Progenitor cell of endocrine pancreas (in vitro differentiated cells): ENCODE measurements at places on chromosomes 3 and 15.
A peak's percentile ranks its signal among the peaks of the same experiment; 100 is the strongest.

DNA sequence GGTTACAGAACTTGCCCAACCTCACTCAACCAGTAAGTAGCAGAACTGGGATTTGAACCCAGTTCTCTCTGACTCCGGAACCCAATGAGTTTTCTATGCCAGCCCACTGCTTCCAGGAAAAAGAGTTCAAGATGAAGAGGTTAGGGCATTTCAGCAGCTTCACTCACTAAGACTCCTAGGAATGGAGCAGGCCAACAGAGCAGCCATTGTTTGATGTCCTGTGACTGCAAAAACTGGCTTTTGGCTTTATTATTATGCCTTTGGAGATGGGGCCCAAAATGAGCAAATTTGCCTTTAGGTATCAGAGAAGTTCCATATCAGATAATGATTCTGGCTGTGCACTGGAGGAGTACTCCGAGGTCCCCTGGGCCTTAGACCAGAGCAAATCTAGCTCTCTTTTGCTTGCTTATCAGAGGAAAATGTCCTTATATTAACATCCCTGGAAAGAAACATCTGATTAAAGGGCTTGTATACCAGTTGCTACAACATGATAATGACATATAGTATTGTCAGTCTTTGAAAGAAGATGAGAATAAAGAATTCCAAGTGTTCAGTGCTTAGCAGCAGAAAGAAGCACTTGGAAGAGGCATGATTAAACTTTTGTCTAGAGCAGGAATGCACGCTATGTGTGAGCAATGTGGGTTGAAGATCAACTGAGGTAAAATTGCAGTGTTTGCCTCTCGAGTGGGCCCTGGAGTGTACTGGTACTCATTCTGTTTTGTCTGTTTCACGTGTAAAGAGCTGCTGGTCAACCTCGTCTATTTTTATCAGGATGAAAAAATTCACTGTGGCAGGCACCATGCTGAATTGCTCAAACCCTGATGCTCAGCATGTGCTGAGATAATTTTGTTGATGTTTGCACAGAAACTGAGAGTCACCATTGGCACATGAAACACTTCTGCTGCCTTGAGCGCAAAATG, 21.8 kb upstream of the KLHL24 start:
- DNase-seq, result no peak

DNA sequence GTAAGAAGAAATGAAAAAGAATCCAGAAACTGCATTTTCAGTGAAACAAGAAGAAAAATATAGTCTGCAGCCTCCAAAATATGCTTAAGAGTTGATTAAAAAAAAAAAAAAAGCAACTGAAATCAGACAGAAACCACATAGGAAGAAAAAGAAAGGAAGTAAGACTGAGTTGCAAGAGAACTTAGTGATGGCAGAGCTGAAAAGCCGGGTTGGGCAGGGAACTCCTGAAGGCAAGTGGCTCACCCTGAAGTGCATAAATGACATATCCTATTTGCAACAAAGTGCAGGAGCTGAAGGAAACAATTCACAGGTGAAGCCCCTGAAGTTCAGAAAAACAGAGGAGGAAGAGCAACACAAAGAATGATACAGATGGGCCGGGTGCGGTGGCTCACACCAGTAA, 108.8 kb upstream of the SLC25A36 start:
- no peak for DNase-seq

DNA sequence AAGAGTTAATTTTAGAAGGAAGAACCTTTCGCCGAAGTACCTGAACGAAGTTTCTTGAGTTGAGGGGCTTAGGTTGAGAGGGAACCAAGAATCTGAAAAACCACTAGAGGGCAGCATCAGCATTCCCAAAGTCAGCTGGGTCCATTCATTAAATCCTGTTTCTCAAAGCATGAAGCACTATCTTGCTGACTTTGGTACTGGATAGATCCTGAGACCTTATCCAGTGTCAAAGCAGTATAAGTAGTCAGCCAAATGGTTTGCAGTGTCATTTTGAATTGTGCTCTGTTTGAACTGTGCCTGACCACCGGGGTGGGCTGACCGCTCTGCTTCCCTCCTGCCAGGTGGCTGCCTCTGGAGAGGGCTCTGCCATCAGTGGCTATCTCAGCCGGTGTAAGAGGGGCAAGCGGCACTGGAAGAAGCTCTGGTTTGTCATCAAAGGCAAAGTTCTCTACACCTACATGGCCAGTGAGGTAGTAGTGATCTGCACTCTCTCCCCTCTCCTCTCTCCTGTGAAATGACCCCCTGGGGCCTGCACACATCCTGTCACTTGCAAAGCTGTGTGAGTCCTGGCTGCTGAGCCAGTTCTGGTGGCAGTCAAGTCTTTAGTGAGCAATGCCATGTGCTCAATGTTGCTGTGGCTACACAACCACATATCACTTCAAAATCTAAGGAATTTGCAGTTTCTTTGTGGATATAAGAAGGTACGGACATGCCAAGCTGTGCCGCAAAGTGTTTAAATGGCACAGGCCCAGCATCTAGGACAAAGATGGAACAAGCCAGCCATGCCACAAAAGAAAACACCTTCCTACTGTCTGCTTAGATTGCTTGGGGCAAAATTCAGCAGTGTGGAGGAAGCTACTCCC, 21.4 kb upstream of the NR2C2 start:
- no peak for DNase-seq

DNA sequence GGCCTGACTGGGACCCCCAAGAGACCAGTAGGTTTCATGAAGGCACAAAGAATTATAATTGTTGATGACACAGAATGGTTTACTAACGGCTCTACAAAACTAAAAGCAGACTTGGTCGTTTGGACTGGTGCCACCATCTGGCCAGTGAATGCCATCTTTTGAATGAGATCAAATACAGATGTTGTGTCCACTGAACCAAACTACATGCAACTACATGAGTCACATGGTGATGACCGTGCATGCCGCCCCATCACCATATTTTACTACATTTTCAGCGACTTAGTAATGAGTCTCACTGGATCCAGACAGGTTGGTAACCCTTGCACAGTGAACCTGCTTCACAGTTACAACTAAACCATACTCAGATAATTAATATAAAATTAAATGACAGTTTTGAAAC, 803.3 kb downstream of the DIPK2A start:
- no peak for DNase-seq

- DNase-seq, result peak; percentile 76
These were observed 53.2 kb downstream of the LHFPL4 start for GRCh38 chr3:9500108-9501050.

DNA sequence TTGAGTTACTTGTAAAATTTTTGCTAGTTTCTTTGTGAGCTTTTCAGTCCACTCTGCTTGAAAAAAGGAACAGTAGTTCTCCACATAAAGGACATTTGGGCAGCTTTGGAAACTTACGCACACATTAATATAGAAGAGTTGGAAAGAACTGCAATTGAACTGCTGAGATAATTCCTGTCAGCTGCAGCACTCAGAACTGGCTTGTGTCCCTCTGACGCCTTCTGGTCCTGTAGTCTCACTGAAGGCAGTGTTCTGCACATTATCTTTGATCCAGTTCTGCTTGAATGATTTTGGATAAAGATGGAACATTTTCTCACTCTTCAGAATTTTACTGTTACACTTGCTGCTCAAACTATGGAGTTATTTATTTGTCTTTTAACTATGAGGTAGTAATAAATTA, 901.9 kb downstream of the OTOL1 start:
- no peak for DNase-seq

GRCh38 chr3:65714134-65714533, 324.6 kb downstream of the MAGI1 start:
- no peak for DNase-seq

DNA sequence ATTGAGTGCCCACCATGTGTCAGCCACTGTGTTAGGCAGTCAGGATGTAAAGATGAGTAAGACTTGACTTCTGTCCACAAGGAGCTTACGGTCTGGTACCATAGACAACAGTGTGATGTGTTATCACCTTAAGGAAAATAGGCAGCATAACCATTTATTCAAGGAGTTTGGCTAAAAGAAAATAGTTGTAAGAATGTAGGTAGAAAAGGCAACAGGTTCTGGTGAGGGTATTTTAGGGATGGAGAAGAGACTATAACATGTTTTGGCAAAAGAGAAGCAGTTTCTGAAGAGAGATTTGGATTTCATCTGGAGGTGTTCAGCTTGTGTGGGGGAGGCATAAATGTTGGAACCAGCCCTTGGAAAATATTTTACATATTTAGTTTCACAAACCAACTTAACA, 121.9 kb downstream of the HCN4 start:
- no peak for DNase-seq

DNA sequence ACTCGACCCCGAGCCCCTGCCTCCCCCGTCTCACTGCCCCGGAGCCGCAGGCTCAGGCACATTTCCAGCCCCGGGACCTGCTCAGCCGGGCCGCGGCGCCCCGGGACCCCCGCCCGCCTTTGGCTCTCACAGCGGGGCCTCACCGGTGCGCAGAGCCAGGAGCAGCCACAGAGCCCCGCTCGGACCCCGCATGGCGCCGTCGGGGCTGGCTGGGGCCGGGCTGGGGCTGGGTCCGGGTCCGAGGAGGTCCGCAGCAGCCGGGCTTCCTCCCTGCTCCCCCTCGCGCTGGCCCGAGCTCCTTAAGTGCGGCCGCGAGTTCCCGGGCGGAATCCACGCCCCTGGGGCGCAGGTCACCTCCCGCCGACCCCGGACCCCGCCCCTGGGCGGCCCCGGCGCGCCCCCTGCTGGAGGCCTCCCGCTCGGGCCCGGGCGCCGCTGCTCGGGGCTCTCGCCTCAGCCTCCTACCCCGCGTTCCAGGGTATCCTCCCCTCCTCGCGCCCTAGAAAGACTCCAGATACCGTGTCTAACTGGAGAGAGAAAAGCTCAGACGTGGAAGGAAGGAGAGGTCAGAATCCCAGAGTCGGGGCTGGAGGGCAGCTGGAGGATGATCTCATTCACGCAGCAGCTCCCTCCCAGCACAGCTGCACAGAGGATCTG, at the start of gene MELTF:
TSS of gene MELTF (minus strand) at position 307 of the 657 bp plus-strand sequence. CDS start at position 192, 115 bp downstream.
- peak; percentile 71 for DNase-seq

DNA sequence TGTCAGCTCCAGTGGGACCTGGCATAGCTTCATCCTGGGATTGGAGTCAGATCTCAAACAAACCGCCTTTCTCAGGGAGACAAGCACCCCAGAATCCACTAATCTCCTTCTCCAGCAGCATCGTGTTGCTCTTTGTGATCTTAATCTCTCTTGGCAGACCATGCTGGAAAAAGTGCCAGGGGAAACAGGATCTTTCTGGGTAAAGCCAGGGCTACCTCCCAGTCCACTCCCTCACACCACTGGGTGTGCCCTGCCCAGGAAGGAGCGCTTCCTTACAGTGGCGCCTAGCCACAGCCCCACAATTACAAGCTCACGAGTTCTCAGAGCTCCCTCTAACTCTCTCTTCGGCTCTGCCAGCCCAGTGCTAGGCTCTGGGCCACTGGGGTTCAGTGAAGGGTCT, 32.2 kb downstream of the RPLP1 start:
- no peak for DNase-seq

GRCh38 chr3:42516443-42516842, 14.0 kb downstream of the VIPR1 start:
- DNase-seq, result no peak

- DNase-seq, result no peak
These were observed 634.0 kb downstream of the OTOL1 start for GRCh38 chr3:162130582-162130981.

DNA sequence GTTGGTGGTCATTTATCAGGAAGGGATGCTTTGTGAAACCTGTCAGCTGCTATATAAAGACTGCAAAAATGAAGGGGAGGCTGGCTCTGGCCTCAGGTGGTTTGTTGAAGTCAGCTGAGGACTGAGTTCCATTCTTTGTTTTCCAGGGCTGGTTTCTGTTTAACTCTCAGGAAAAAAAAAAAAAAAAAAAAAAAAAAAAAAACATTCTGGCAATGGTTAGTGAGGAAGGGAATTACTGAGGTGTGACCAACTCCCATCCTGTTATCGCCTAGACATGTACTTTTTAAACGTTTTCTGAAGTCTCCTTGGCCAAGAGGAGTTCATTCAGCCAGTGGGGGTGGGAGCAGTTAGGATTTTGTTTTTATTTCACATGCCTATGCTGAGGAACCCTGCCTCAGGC, 316.3 kb downstream of the OXSM start:
- DNase-seq, result no peak

- no peak for DNase-seq
These were observed 250.3 kb upstream of the UBE2E2 start for GRCh38 chr3:22952860-22953259.

DNA sequence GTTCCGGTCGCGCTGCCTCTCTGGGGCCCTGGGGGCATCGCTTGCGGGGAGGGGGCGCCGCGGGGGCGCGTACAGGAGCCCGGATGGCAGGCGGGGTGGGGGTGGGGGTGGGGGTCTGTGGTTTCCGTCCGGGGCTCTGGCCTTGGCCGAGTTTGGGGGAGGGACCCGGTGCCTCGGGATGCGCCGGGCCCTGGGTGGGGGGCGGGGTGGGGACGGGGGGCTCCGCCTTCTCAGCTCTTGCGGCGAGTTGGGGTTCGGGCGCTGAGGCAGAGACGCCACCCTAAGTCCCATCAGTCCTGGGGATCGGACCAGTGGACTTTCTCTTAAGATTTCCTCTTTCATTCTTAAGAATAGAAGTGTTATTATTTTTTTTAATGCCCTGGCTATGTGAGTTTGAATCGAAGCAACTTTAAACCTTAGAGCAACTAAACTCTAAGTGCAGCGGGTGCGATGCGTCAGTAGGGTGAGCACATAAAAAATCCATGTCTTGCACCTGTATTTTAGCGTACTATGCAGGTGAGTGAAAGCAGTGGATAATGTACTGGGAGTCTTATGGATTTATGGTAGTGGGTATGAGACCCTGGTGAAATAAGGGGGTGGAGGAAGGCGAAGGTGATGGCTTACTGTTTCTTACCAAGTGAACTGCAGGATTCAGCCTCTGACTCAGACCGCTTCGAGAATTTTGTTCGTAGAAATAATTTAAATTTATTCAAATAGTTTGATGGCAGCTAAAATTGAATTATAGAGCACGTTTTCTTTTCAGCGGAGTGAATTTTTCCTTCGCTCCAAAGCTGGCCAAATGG, 762 bp downstream of the CTNNB1 start:
- DNase-seq, result no peak

DNA sequence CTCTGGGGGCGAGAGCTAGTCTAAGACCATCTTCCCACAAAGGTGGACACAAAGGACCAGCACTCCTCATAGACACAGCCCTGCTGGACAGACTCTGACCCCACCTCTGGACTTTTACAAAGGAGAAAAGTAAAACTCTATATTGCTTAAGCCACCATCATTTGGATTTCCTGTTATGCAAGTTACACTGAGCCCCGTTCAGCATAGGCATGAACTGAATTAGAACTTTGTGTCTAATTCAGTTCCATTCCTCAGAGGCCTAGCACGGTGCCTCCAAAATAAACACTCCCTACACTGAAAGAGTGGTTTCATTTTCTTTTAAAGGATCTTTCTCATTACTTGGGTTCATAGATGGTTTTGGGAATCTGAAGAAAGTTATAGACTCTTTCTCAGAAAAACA, 79.2 kb upstream of the OCA2 start:
- DNase-seq, result no peak

- no peak for DNase-seq
These were observed 108.4 kb downstream of the PTPRG start for GRCh38 chr3:61669668-61670299.
